ENCODE measurements at places on chromosomes 2 and 18.
A peak's percentile ranks its signal among the peaks of the same experiment; 100 is the strongest.

GRCh38 chr2:35463805-35464596, 891.6 kb upstream of the CRIM1 start:
- no peak for DNase-seq

DNA sequence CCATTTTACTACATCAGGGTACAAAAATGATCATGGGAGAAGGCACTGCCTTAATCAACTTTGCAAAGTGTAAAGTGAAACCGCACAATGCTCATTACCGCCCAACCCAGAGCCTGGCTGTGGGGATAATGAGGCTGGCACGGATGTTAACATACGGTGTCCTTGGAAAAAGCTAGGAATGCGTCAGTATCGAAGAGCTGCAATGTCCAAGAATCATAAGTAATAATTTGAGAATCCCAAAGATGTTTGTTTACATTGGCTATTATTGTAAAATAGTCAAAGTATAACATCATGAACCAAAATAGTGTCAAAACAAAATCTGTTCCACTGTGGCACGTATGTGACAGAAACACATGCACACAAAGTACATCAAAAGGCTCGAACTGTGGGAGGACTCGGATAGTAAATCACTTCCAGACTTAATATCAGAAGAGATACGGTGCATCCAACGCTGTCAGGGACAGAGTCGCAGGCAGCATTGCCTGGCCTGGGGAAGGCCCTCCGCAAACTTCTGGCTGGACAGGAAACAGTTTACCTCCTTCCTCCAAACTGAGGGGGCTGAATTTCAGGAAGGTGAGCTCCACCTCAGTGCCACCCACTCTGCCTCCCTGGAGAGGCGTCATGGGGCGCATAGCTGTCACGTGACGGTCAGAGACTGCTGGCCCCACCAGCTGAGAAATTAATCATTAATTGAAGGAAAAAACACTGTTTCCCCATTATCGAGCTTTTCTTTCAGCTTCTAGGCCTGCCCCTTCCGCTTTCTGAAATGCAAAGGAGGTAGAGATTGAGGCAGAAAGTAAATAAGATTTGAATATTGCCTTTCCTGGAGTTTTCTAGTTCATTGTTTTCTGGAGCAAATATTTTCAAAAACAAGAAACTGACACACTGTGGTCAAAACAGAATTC, 1.8 kb upstream of the ID2 start:
- peak; percentile 30 for DNase-seq

DNA sequence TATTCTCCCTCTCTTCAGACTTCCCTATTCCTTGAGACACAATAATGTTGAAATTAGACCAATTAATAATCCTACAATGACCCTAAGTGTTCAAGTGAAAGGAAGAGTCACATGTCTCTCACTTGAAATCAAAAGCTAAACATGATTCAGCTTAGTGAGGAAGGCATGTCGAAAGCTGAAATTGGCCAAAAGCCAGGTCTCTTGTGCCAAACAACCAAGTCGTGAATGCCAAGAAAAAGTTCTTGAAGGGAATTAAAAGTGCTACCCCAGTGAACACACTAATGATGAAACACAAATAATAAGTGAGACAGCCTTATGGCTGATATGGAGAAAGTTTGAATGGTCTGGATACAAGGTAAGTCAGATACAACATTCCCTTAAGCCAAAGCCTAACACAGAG, 115.4 kb downstream of the PXDN start:
- DNase-seq, result no peak

- DNase-seq, result no peak
Observed at GRCh38 chr18:40235836-40236235, 1719.2 kb upstream of the PIK3C3 start.

DNA sequence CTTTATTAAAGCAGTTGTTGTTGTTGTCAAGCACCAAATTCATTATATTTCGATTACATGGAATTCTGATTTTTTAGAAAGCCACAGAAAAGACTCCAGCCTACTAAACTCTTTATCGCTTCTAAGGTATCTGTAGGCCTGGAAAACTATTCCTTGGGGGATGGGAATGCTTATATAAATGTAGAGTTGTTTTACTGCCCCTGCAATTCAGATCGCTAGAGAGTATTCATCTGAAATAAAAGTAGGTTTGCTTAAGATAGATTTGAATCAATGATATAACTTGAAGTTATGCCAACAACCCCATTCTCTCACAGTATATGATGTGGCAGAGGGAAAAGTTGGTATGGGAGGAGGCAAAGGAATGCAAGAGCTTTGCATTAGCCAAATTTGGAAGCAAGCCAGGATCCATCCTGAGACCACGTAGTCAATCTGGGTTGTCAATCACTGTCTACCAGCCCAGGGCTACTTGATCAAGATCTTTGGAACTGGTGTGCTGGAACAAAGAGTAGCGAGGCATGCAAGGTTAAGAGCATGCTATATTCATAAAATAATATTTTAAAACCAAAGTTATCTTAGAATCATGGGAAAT, 95.9 kb downstream of the LYPD6B start:
- DNase-seq, result no peak
